Dermis microvascular lymphatic vessel endothelial cell (primary cell): ENCODE measurements at places on chromosomes 2 and 18. TPM values are rescaled to one million over a fixed set of nuclear protein-coding genes. Genes with fewer than 3 reads are reported as not detected.

The NT5DC4 gene
- not detected in 2 replicates for total RNA-seq

The RUFY4 gene
- total RNA-seq = not detected in 2 replicates

The WDPCP gene
- total RNA-seq = 3.5 and 5.7 TPM in 2 replicates

The SIX3 gene
- total RNA-seq = not detected in 2 replicates

The UPP2 gene
- total RNA-seq = not detected in 2 replicates

The PLCL1 gene
- total RNA-seq = 0.76 and 1.0 TPM in 2 replicates

The AMER3 gene
- not detected in 2 replicates for total RNA-seq

The CXCR1 gene
- total RNA-seq = not detected in 2 replicates

The GRP gene
- not detected in 2 replicates for total RNA-seq

The MFSD2B gene
- under 0.01 and 0.26 TPM in 2 replicates for total RNA-seq

The ZNF512 gene
- 10.0 and 11.9 TPM in 2 replicates for total RNA-seq

GRCh38 chr2:30234180-30234971 is 3.0 kb downstream of the LBH start:
- DNase-seq = peak; percentile 85

- no peak for DNase-seq
These were observed at the start of gene RFX8 for GRCh38 chr2:101474731-101475384. Gene RFX8 (minus strand): TSS chr2:101475112. CDS start chr2:101466848, 8,264 bp downstream.

- DNase-seq = peak; percentile 68
These were observed 103.5 kb downstream of the CABLES1 start for GRCh38 chr18:23238651-23239349.

DNA sequence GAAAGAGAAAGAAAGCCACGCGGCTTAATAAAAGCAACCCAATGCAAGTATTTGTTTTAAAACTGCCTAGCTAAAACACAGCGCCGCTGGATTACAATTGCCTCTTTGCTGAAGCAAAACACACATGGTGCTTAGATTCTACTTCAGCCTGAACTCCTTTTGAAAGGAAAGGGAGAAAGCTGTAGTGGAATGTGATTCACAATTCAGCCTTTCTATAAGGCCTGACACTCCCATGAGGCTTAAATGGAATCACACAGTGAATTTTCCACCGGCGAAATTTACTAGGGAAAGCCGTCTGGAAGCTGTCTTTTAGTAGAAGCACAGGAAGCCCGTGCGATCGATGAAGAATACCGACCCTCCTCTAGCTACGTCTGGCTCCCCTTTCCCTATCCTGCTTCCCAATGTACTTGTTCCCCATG is 348.0 kb downstream of the DLGAP1 start:
- no peak for DNase-seq

- no peak for DNase-seq
These were observed 77.9 kb upstream of the FZD7 start for GRCh38 chr2:201955702-201956141.

DNA sequence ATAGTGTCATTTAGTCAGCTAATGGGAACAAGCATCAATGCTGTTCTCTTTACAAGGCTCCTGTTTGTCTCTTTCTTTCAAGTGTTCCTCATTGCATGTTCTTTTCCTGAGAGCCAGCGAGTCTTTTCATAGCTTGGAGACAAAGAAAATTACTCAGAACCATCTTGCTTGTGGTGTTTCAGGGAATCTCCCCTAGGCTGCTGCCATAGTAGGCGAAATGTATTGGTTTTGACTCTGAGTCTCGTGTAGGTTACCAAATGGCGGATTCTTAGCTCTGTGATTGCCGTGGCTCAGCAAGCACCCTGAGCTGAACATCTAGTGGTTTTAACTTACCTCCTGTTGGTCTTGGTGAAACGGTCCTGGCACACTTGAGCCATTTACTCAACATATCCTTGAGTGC is 68.7 kb downstream of the RHBDD1 start:
- DNase-seq = no peak

- no peak for DNase-seq
These were observed 490.6 kb upstream of the HS6ST1 start for GRCh38 chr2:128809259-128809636.

GRCh38 chr2:110662560-110662959 is 15.3 kb downstream of the BUB1 start:
- no peak for DNase-seq

GRCh38 chr2:138104071-138104470 is 139.8 kb downstream of the HNMT start:
- DNase-seq = no peak

GRCh38 chr2:104654811-104655210 is 199.1 kb upstream of the POU3F3 start:
- DNase-seq = no peak

DNA sequence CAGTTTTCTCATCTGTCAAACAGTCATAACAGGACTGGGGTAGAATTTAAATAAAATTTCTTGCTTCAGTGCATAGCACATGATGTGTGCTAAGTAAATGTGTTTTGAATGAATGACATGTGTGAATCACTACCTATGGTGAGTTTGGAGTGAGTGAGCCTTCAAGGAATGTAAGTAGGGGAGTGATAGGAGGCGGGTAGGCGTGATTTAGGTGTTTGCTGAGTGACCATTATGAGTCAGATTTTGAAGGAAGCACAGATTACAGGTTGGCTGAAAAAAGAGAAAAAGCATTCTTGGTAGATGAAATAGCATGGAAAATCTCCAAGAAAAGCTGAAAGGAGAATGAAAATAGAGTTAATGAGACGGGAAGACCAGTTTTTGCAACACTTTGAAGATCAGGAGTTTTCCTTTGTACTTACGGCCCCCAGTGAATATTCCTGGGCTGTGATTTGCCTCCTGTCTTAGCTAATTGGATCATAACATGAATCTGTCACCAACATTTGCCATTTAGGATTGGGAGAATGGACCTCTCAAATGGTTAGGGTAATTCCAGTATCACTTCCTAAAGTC is 136.9 kb upstream of the GATA6 start:
- DNase-seq = peak; percentile 49

GRCh38 chr18:75884728-75885127 is 457.2 kb upstream of the SMIM21 start:
- no peak for DNase-seq

DNA sequence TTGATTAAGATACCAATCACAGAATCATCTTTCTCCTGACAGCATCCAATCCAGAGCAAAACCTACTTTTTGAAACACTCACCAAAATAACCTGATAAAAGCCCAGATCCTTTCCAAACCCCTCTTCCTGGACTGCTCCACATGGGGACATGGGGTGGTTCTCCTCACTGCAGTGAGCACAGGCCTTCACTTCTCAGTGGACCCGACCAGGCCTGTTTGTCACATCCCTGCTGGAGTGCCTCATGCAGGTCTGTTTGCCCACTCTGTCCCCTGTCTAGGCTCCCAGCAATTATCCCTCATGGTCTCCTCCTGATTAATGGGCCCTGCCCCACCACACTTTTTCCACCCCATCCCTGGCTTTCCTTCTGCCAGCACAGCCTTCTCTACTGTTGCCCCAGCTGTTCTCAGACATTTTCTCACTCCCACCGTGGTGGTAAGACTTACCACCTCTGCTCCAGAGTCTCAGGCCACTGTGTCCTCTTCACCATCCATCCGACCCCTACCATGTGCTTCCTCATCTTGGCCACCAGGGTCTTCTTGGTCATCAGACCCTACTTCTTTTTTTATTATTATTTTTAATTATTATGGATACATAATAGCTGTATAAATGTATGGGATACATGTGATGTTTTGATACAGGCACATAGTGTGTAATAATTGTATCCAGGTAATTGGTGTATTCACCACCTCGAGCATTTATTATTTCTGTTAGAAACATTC is 21.1 kb downstream of the MRPL30 start:
- DNase-seq = no peak

DNA sequence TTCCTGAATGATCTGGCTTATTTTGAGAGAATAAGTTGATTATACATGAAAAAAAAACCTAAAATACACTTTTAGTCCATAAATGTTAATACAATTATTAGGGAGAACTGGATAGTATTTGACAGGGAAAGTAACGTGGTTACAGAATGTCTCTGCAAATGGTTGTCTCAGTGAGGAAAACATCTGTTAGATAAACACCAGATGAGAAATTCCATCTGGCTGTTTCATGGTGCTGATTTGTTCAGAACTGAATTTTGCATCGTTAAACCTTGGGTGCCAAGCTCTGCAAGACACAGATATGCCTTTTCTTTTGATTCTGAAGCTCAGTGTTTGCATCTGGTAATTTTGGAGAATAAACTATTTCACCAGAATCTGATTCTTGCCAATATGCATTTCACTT is 90.4 kb downstream of the SCN3A start:
- DNase-seq = no peak

GRCh38 chr2:210072922-210073509 is 70.6 kb downstream of the RPE start:
- DNase-seq = peak; percentile 28

DNA sequence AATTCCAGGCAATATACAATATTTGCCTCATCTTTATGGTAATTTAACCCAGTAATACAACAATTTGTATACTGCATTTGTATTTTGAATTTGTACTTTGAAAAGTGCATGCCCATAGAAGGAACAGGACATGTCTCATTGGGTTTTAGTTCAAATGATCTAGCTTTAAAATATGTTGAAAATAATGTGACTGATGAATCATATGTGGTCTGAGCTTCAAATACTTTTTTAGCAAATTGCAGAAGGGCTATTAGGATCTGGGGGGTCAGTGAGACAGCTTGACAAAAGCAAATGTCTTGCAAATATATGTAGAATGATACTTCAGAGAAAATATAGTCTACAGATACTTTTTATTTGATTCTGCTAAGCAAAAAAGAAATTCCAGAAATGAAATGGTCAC is 248.9 kb downstream of the DCC start:
- DNase-seq = no peak

DNA sequence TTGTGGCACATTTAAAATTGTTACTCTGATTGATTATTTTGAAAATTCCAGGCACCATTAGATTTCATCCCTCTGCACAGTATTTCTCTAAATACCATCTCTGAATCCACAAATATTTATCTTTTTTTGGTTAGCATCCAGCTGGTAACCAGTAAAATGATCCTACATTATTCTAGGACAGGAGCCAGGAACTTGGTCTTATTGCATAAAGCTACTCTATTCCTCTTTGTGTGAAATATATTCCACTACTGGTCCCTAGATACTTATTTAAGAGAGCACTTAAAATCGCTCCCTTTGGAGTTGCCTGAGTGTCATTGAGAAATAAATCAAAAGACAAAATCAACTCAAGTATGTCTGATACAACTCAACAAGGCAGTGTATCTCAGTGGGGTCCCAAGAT is 7.4 kb upstream of the MBOAT2 start:
- DNase-seq = no peak

DNA sequence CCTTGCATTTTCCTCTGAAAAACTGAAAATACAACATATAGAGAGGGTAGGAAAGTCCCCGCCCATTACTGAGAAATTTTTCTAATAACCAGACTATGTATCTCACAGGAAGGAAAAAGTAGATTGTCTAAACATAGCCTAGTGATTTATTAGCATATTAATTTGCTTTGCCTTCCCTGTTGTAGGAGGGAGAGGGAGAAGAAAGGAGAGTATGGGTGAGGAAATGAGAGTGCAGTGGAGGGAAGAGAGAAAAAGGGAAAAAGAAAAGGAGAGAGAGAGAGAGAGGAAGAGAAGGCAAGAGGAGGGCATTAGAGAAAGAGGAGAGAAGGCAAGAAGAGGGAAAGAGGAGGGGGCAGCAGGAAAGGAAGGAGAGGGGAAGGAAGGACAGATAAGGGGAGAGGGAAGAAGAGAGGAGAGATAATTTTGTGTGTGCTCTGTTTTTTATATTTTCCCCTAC is 3.6 kb upstream of the KYNU start:
- peak; percentile 17 for DNase-seq
